ENCODE measurements at places on chromosomes 3 and 15.

DNA sequence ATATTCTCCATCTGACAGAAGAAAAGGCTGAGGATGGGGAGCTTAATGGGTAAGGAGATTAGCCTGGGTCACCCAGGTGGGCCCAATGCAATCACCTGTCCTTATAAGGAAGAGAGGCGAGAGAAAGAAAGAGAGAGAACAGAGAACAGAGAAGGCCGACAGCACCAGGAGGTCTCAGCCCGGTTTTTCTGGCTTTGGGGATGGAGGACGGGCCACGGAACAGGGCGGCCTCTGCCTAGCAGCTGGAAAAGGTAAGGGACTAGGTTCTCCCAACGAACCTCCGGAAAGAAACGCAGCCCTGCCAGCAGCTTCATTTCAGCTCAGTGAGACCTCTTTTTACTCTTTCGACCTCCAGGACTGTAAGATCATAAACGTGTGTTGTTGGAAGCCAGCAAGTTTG, 196.0 kb upstream of the LYSMD4 start:
- DNase-seq: no peak

- peak; percentile 79 for DNase-seq
Measured at GRCh38 chr15:62569460-62570404, 404.6 kb upstream of the C2CD4B start.

- DNase-seq: no peak
Measured at GRCh38 chr15:40128766-40129660, 20.3 kb upstream of the BMF start.

DNA sequence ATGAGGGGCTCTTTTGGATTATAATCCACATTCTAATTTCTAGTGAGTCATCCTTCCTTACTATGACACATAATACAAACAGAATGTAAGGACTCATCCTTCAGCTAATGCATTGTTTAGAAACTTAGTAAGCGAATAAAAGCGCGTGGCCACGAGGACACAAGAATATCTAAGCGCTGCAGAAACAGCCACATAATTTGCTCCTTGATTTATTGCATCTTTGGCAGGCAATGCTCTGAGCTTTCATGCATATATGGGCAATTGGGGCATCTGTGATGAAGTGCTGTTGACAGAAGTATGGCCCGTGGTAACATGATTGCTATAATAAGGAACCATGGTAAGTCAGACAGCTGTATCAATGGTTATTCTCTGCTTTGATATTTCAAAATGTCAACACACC, 191.3 kb upstream of the ZNF385D start:
- DNase-seq: no peak

DNA sequence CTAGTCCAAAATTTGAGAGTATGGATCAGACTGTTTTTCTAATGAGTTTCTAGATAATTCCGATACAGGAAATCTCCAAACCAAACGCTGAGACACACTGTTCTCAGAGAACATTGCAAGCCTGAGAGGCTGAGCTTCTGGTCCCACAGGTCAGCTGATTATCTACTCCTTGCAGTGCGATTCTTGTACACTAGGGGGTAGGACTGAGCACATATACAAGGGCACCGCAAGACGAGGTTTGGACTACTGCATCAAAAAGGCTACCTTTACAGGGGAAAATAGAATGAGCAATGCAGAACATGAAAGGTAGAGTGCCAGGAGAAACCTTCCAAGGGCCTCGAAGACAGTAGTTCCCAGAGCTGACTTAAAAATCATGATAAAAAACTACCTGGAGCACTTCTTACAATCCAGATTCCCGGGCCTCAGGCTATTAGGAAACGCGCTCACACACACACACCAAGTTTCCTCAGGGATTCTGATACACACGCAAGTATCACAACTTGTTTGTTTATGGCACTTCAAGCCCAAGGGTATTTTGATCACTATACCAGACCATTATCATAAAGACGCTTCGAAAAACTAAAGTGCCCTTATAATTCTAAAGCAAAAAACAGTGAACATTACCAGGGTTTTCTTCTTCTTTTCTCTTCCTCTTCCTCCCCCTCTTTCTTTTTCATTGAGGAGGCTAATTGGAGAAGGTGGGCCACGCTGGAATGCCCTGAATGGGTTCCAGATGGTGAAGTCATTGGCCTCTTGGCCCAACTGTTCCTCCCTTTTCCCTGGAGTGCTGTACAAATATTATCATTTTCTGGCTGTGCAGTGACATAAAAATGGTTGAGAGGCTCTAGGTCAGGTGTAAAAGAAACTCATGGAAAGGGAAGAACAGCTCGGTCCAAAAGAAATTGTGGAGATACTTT, 61.8 kb downstream of the SLC12A8 start:
- no peak for DNase-seq

- no peak for DNase-seq
Measured at GRCh38 chr15:101049282-101049681, 130.1 kb downstream of the LRRK1 start.

- no peak for DNase-seq
Measured at GRCh38 chr3:34263101-34263621, 464.7 kb downstream of the PDCD6IP start.

DNA sequence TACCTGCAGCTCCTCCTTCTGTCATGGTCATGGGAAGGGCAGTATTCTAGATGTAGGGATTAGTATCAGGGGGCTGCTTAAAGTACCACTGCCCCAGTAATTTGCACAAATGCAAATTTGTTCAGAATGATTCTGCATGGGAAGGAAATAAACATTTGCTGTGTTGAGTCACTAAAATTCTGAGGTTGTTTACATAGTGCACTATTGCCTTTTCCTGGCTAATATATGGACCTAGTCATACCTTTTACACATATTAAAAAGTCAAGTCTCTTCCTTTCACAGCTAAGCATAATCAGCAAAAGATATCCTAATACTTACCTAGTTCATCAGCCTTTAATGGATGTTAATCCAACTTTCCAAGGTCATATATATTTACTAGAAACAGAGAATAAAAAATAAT, 746.4 kb upstream of the NR2F2 start:
- no peak for DNase-seq

GRCh38 chr15:96334017-96334704, 3.7 kb downstream of the NR2F2 start:
- no peak for DNase-seq

- DNase-seq: no peak
Measured at GRCh38 chr15:38058596-38059075, 124.2 kb downstream of the TMCO5A start.

DNA sequence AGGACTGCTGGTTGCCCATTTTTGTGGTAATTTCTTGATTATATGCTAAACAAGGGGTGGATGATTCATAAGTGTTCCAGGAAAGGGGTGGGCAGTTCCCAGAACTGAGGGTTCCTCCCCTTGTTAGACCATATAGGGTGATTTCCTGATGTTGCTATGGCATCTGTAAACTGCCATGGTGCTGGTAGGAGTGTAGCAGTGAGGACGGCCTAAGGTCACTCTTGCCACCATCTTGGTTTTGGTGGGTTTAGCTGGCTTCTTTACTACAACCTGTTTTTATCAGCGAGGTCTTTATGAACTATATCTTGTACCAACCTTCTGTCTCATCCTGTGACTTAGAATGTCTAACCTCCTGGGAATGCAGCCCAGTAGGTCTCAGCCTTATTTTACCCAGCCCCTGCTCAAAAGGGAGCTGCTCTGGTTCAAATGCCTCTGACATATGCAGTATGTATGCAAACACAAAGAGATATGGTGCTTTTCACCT, 46.2 kb downstream of the C3orf38 start:
- DNase-seq: no peak

GRCh38 chr15:85329561-85330422, 50.6 kb upstream of the AKAP13 start:
- DNase-seq: no peak

DNA sequence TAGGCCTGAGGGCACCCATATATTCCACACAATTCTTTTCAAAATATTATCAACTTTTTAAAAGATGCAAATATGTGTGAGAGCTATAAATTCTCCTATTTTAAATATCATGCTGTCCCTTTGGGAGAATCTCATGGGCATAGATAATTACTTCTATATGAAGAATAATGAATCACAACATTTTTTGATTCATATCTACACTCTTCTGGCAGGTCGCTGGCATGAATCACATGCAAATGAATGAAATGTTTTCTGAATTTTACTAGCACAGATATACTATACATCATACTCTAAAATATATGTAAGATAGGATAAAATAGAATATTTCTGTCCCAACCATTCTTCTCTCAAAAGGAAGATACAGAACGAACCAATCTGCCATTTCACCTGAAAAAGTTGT, 277.7 kb upstream of the KCNH8 start:
- DNase-seq: no peak

DNA sequence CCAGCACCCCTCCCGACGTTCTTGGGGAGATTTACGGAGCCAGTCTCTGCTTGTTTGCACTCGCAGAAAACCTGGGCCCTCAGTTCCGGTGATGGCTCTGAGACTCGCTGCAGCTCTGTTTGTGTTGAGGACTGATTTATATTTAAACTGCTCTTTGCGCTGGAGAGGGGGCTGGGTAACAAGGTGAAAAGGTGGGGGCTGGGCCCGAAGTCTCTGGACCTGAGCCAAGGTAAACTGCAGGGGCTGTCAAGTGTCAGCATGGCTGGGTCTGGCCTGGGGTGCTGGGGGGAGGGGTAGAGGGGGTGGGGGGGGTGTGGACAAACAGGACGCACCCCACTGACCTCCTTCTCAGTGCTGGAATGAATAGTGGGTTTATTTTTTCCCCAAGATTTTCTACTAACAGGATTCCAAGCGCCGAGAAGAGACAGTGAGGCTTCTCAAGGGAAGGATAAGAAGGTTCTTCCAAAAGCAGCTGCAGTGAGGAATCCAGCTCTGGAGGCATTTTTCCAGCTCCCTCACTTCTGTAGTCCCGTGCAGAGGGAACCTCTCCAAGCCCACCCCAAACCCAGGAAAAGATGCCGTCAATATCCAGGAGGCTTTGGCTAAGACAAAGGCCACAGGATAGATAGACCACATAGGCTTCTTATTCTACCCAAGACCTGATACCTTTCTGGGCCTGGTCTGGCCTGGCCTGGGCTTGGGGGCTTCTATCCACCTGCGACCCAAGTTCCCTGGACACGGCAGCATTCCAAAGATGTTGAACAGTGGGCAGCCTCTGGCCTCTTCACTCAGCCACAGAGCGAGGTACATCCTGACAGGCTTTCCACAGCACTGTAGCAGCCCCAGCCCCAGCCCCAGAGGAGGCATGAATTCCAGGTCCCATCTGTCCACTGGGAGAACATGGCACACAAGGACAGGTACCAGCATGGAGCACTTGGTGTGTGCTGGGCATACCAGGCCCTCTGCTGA, 938 bp upstream of the SLCO2A1 start:
- DNase-seq: peak; percentile 44

DNA sequence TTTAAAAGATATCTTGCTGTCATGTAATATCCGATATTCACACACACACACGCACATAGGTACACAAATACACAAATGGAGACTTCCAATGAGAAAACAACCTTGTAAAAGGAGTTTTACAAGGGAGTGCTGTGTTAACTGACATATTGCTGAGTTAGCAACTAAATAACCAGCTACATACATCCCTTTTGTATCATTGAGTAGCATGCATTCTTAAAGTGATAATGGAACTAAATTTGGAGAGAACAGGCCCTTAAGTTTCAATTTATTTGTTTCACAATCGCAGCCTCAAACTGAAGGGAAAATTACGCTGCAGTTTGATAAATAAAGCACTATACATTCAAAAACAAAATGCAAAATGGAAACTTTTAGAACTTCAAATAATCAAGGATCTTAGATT, 1046.0 kb upstream of the NR2F2 start:
- no peak for DNase-seq

GRCh38 chr3:10015461-10015904, 10.8 kb upstream of the FANCD2 start:
- peak; percentile 65 for DNase-seq

GRCh38 chr15:57914350-57915055, 151.0 kb downstream of the ALDH1A2 start:
- peak; percentile 17 for DNase-seq

DNA sequence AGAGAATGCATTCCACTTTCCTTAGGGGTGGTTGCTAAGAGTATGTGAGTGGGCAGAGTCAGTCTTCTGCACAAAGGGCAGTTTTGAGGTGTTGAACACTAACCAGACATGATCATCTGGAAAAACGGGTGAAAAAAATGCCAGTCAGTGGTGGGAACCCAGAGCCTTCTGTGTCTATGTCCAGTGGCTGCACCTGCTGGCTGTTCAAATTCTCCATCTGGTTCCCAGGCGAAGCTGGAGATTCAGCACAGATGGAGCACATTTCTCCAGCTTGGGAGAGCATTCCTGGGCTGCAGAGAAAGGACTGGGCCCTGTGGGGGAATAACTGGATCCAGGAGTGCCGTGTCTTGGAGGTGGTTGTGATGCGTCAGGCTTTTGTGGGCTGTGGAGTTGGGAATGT, 74.1 kb downstream of the TRAK1 start:
- DNase-seq: no peak

DNA sequence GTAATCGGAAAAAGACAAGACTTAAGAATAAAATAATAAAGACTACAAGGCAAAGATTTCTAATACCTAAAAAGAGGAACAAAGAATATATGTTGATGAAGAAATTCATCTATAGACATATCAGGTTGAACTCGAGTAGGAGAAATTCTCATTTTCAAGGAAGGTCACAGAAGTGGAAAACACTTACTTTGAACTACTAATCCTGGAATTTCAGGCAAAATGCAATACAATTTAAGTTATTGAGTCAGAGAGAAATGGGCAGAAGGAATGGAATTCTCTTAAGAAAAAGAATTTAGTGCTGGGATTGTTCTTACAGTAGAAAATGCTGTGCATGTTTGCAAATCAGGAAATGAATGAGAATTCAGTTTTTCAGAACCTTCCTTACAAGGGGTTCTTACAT, 135.9 kb upstream of the TGFBR2 start:
- no peak for DNase-seq

GRCh38 chr3:45965653-45966052, 22.4 kb downstream of the CXCR6 start:
- DNase-seq: no peak

DNA sequence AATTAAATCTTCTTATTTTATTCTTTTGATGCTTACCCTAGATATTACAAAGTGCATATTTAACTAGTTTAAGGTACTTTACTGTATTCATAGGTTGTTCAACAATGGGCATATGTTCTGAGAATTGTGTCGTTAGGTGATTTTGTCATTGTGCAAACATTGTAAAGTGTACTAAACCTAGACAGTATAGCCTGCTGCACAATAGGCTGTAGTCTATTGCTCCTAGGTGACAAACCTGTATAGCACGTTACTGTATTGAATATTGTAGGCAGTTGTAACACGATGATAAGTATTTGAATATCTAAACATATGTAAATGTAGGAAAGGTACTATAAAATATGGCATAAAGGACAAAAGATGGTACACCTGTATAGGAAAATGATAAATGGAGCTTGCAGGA, 100.7 kb downstream of the CACNA2D3 start:
- no peak for DNase-seq
